ENCODE measurements at places on chromosomes 11 and 22.
A peak's percentile ranks its signal among the peaks of the same experiment; 100 is the strongest.

DNA sequence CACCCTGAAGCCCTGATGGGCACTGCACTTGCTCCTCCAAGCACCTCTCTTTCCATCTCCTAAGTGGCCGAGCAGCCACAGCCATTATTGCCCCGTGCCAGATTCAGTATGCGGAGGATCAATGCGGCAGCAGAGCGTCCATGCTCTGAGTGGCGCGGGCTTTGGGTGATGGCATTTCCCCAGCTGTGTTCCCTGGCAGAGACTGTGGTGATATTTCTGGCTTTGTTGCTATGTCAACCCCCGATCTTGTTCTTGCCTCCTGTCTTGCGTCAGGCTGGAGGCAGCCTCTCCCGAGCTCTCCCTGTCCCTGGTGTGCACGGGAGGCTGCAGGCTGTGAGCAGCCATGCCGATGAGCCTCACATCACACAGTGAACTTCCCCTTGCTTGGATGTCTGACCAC is 1018.6 kb downstream of the TBC1D22A start:
- no peak for DNase-seq

DNA sequence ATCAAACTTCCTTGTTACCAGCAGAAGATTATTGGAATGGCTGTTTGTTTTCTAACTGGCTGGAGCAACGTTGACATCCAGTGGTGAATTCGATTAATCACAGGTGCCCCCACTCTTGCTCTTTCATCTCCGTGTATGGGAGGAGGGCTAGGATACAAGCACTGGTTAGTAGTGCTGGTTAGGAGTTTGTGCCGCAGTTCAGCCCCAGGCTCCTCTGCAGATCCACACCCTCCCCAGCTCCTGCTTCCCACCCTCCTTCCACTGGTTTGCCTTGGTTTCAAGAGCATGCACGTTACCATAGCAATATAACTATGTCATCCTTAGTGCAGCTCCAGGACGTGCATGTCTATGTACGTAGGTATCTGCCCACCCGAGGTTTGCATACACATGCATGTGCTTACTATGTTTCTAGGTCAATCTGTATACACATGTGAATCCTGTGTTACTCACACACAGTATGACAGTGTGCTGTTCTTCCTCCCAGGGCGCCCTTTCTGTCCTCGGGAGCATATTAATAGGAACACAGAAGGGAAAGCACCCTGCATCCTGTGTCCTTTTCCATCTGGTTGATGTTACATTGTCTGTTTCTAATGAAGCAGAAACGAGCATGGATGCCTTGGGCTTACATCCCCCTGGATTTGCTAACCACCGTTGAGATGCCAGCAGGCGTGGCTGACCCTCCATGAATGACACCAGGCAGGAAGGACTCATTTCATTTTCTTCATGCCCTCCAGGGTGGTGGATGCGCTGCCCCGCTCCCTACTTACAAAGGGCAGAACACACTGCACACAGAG is 539.3 kb downstream of the OPCML start:
- DNase-seq: no peak

DNA sequence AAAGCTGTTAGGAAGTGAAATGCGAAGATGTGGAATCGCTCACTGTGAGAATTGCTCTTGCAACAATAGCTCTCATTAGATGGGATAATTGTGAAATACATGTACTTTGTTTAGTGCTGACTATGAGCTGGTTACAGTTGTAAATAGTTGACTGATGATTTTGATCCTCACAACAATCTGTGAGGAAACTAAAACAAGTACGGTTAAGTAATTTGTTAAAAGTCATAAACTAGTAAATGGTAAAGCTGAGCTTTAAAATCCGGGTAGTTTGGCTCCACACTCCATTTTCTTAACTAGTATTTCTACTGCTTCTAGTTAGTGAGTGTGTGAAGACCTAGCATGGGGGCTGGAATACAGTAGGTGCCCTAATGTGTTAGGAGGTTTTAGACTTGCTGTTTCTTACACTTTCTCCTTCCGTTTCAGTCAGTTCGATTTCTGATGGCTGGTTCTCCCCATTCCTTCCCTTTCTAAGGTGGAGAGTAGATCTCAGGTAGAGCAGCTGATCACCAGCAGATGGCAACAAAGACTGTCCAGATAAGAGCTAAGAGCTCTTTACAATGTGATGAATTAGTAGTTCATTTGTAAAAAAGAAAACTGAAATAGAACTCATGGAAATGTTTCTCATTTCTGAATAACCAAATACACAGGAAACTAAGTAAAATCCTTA is 16.3 kb upstream of the CYP2R1 start:
- peak; percentile 15 for DNase-seq

DNA sequence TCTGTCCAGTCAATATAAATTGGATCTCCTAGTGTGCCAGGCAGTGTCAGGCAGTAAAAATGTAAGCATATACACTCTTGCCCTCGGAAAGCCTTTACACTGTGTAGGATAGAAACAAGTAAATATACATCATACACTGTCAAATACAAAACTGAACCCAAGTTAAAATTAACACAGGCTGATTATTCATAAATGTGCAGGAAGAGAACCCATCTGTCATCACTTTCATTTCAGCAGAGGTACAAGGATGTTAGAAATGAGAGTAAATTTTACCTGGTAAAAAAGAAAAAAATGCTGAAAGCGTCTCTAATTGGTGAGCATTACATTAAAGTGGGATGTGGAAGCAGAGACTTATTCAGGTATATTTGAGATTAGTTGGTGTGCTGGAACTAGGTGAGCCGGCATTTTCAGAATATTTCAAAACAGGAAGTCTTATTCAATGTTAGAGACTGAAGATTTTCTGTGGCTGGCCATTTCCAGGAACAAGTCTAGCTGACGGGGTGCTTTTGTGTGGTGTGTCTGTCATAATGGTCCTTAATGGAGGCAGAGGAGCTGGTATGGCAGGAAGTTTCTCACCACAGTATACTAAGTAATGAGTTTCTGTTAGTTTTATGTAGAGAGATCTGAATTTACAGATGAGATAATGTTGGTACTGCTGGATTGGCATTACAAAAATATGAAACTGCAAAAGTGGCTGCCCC is 192.6 kb downstream of the CASP12 start:
- no peak for DNase-seq

GRCh38 chr11:131108760-131109159 is 192.5 kb upstream of the SNX19 start:
- no peak for DNase-seq
